Colonic mucosa (tissue), 4 donors: ENCODE measurements at places on chromosomes 16 and 17.

DNA sequence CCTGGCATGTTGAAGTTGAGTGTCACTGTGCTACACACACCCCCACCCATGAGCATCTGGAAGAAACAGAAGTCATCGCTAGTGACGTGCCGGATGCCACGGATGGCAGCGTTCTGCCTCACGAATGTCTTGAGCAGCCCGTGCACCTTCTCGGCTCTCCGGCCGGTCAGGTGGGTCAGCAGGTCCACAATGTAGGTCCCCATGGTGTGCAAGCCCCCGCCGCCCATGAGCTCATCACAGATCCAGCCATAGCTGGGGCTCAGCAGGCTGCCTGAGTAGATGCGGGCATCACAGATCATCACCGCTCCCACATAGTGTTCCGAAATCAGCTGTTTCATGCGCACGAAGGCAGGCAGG lies 8.9 kb downstream of the C16orf86 start:
- DNase-seq, result no peak

- no peak for DNase-seq
These were observed 16.9 kb downstream of the EARS2 start for GRCh38 chr16:23539984-23540816.

DNA sequence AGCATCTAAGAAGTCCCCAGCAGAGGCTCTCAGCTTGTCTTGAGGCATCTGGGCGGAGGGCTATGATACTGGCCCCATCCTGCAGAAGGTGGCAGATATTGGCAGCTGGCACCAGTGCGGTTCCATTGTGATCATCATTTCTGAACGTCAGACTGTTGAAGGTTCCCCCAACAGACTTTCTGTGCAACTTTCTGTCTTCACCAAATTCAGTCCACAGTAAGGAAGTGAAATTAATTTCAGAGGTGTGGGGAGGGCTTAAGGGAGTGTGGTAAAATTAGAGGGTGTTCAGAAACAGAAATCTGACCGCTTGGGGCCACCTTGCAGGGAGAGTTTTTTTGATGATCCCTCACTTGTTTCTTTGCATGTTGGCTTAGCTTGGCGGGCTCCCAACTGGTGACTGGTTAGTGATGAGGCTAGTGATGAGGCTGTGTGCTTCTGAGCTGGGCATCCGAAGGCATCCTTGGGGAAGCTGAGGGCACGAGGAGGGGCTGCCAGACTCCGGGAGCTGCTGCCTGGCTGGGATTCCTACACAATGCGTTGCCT lies at the start of gene CIITA:
CIITA (plus strand) TSS at position 404 of the 543 bp plus-strand sequence; CDS start at position 533, 129 bp downstream.
- DNase-seq, result peak; percentile 51

- DNase-seq, result no peak
These were observed 136.2 kb upstream of the AXIN2 start for GRCh38 chr17:65697661-65698060.

- DNase-seq, result peak; percentile 81
These were observed 46.3 kb downstream of the DNAH9 start for GRCh38 chr17:11644265-11645212.

GRCh38 chr17:8003594-8004181 lies 1.3 kb downstream of the GUCY2D start:
- no peak for DNase-seq

GRCh38 chr16:79041206-79041605 lies 559.3 kb downstream of the MAF start:
- DNase-seq, result no peak

- DNase-seq, result no peak
These were observed 6.1 kb upstream of the MXRA7 start for GRCh38 chr17:76716839-76717215.

GRCh38 chr16:25210758-25211157 lies 6.0 kb upstream of the AQP8 start:
- no peak for DNase-seq

DNA sequence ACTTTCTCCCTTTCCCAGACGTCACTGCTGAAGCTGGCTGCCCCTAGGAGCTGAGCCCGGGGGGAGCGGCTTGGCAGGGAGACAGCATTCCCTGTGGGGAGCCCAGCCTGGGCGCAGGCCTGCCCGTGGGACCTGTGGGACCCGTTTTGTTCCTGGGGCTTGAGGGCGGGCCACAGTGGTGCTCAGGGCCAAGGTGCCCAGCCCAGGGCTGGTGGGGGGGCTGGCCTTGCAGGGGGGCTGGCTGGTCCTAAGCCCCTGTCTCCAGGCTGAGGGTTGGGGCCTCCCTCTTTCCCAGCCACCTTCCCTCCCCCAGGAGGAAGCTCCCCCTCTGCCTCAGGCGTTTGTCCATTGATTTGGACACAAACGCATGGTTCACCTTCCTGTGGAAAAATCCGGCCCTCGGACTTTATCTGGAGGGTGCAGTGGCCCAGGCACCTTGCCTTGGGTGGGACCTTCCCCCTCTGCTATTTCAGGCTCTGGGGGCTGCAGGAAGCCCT lies 4.4 kb downstream of the NHERF2 start:
- DNase-seq, result no peak

DNA sequence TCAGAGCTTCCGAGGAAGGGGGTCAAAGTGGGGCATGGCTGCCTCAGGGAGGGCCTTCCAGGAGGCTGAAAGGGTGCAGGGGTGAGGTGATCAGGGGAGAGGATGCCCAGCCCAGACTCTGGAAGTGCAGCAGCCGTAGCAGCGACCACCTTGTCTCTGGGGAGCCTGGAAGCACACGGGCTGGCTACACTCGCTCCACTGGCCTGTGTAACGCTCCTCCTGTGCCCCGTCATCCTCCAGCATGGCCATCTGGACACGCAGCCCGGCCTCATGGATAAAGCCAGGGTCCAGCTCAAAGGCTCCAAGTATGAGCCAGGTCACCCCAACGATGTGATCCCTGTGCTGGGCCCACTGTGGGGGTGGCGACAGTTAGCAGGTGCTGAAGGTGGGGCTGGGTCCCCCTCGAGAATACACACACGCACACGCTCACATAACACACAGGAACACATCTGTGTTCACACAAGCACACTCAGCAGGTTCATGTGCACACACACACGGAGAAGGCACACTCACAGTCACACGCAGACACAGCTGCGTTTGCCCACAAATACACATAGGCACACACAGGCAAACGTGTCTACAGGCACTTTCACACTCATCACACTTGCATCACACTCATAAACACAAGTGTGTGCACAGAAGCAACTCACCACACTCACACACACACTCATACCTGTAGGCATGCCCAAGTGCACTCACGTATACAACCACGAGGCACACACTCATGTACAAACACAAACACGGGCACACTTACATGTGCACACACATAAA lies 19.3 kb downstream of the POLR3K start:
- no peak for DNase-seq

GRCh38 chr16:80639636-80640035 lies 98.8 kb downstream of the DYNLRB2 start:
- DNase-seq, result no peak

DNA sequence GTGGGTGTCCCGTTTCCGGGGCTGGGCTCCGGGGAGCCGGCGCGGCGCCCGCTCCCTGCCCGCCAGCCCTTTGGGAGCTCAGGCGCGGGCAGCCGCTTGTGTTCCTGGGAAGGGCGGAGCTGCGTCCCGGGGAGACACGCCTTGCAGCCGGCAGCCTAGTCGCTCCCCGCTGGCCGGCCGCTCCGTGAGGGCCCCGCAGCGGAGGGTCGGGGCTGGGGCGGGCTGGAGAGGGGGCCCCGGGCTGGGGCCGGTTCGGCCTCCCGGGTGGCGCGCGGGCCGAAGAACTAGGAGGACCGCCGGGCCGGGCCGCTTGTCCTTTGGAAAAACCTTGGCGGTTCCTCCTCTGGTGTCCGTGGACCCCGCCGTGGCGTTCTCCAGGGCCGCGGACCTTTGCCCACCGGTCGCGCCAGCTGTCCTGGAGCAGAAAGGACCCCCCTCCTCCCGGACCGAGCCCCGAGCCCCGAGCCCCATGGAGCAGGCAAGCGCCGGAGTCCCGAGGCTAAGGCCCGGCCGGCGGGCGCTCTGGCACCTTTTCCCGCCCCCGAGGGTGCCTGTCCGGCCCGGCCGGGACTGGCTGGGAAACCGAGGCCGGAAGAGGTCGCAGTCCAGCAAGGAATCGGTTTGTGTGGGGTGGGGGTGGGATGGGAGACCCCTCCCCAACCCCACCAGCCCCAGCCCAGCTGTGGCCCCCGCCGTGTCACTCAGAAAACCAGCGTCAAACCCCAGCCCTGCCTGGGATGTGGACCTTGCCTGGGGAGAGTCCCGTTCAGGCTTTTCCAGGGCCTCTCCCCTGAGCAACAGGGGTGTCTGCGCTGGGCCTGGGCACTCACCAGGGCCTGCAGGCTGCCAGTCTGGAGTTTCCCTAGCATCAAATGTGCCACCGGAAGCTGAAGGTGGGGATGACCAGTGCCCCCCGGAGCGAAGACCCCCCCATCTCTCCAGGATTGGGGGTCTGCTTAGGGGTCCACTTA lies 6.8 kb upstream of the TBC1D3B start:
- DNase-seq, result peak; percentile 72
